ENCODE measurements at places on chromosomes 7 and 10.

- no peak for DNase-seq
Observed at GRCh38 chr7:25486656-25487055, 258.4 kb upstream of the NPVF start.

- no peak for DNase-seq
Observed at GRCh38 chr10:92184977-92185376, 105.9 kb downstream of the CPEB3 start.

- no peak for DNase-seq
Observed at GRCh38 chr7:108578937-108579336, 9.3 kb downstream of the DNAJB9 start.

DNA sequence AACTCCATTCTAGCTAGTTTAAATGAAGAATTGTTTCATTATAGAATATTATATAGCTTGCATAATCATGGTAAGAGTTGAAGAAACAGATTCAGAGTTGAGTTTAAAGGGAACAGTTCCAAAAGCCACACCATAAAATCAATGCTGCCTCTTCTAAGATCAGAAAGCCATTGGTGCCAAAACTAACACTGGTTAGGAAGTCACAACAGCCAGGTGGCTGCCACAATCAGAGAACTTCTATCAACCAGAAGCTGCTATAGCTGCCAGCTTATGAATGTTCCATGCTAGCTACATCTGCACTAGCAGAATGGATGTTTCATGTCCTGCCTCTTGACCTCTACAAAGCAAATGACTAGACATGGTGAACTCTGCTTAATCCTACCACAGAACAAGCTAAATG lies 583.1 kb upstream of the LRRN3 start:
- no peak for DNase-seq

DNA sequence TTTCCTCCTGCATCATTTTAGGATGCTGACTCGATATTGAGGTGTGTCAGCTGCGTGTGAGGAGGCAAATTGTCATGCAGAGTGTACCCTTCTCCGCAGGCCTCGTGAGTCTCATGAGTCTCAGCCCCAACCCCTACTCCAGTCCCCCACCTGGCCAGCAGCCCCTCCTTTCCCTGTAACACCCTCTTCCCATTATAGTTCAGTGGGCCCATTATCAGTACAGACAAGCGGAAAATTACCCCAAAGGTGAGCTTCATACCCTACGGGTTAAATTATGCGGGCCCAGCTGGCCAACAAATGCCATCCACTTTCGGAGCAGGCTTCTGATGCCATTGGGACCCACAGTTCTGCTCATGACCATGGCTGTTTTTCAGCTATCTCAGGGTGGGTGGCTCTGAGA lies 25.2 kb downstream of the SFTPD start:
- no peak for DNase-seq

GRCh38 chr10:81909453-81909852 lies 34.5 kb downstream of the NRG3 start:
- no peak for DNase-seq

- DNase-seq, result no peak
Observed at GRCh38 chr10:105075031-105075430, 433.9 kb downstream of the SORCS3 start.

- DNase-seq, result no peak
Observed at GRCh38 chr10:1643908-1644179, 93.5 kb downstream of the ADARB2 start.

Data from stimulated activated CD4-positive, alpha-beta T cell treated with anti-CD3 and anti-CD28 coated beads, Interleukin-12 subunit alpha, Interleukin-12 subunit beta, amount 100 ng/mL, for 4 hours (primary cell).